ENCODE measurements at places on chromosomes 4 and X.

DNA sequence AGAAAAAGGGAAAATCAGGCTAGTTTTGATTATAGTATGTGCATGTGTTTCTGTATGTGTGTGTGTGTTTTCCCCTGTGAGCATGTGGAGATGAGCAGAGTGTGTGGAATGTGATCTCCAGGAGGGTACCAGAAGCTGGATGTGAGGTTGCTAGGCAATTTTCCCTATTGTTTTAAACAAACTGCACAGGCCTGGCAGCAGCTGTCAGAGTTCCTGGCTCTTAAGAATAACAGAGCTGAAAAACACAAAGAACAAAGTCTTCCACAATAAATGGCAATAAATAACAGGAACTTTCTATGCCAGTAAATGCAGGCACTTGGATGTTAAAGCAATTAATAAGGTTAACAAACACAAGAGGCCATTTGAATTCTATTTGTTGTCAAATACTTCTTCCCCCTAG is 344.6 kb upstream of the CTSO start:
- DNase-seq, result peak; percentile 64

GRCh38 chr4:171981185-171981584 is 168.0 kb downstream of the GALNTL6 start:
- no peak for DNase-seq

DNA sequence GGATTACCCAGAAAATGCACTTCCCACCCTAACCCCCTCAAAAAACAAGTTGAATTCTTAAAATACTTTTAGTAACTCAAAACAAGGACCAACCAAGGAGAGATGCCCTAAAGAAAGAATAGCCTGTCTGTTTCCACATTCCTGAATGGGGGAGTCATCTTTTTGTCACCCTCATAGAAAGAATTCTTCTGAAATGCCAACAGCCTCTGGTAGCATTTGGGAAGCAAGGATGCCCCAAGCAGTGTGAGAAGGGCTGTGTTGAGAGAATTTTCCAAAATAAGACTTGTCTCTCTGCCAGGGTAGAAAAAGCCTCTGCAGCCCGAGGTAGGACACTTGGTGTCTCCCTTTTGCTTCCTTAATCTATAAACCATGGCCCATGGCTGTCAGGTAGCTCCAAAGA is 173.1 kb upstream of the VCX3A start:
- DNase-seq, result no peak

DNA sequence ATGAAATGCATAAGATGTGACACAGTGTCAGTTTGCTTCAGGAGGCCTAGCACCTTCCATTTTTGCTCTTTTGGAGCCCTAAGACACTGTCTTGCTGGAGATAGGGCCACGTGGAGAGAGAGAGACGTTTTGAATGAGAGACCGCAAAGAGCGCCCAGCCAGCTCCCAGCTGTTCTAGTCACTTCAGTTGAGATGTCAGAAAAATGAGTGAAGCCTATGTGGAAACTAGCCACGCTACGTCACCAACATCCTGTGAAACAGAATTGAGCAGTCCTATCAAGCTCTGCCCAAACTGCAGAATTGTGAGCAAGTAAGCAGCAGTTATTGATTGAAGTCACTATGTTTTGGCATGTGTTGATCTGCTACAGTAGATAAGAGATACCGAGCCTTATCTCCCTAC is 13.1 kb downstream of the GPR82 start:
- DNase-seq, result no peak

DNA sequence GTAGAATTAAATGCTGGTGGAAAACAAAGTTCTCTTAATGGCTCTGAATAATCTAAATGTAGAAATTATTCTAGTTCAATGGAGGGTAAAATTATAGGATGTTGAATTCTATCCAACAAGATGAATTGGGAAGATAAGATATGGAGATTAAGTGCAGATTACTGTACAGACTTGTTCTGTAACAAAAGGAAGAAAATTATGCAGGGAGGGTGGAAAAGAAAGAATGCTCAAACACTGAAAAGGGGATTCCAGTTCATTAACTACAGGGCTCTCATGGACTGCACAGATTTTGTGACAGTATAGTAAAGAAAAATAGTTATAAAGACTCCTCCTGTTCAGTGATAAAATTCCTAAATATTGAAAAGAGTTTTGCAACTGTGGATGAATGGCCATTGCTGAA is 1794.0 kb upstream of the PCDH7 start:
- no peak for DNase-seq

DNA sequence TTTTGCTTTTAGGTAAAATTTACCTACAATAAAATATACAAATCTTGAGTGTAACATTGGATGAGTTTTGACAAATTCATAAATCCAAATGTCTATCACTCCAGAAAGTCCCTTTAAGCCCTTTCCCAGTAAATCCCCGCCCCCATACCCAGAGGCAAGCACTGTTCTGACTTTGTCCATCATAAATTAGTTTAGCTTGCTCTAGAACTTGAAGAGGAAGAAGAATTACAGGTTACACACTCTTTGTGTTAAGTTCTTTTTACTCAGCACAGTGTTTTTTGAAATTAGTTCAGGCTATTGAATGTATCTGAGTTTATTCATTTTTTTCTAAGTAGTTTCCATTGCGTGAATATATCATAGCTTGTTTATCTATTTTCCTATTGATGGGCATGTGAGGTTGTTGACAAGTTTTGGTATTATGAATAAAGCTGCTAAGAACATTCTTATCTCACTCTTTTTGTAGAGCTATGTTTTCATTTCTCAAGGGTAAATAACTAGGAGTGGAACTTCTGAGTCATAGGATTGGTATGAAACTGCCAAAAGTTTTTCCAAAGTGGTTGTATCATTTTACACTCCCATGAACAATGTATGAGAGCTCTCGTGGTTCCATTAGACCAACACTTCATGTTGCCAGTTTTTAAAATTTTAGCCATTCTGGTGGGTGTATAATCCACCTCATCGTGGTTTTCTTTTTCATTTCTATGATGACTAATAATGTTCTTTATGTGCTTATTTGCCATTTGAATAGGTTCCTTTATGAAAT is 22.4 kb upstream of the HPSE start:
- DNase-seq, result peak; percentile 93

DNA sequence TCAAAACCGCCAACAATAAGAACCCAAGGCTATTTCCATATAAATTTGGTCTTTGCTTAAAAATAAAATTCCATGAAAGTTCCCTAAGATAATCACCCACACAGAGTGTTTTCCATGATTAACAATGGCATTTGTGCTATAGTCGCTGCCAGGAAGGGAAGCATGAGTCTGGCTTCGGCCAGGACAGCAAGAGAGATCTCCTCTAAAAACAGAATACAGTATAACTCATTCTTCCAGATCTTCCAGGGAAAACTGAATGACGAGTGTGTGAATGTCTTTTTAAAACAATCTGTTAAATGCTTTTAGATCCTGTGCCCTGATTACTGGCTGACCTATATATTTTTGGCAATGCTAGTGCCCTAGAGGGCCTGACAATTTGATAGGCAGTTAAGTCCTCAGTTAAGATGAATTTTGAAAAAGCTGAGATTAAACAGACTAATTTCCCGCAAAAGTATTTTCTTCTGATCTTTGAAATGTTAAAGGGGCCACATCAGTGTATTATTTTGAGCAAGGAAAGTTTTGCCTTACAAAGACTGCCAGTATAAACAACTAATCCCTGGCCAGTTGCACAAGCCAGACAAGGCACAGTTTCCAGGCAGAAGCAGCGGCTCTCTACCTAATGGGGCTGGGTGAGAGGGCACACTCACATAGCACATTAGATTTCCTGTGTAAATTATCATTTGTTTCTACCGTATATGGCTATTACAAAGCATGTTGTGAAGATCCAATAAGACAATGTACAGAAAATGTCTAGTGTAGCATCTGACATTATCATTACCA is 127.3 kb downstream of the DCHS2 start:
- peak; percentile 43 for DNase-seq

DNA sequence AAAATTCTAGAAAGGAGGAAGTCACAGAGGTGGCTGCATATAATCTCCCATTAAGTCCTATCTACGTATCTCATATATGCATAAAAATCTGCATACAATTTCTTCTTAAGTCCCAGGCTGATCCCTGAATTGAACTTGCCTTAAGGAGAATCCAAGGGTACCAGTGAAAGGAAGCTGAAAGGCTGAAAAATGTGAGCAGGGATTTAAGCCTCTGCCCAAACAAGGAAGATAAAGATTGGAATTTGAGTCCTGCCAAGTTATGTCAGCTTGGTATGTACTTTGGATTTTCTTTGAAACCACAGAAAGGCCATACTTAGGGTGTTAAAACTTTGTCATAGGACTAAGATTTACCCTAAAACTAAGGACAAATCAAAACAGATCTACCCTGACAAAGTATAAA is 26.5 kb upstream of the GEMIN8 start:
- peak; percentile 37 for DNase-seq

DNA sequence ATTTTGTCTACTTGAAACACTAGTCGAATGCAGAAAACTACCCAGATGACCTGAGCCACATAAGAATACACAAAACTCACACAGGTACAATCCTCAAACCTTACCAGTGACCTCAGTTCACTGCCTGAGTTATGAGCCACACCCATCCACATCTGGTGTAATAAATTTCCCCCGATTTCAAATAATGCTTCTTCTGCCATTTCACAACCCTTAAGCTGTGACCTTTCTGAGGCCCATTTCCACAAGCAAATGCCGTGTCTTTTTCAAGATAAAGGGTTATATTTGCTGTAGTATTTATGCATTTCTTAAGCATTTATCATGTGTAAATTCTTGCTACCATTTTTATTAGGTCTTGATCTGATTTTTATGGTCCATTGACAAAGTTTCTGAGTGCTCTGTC is 1.8 kb upstream of the ARHGEF38 start:
- DNase-seq, result no peak

DNA sequence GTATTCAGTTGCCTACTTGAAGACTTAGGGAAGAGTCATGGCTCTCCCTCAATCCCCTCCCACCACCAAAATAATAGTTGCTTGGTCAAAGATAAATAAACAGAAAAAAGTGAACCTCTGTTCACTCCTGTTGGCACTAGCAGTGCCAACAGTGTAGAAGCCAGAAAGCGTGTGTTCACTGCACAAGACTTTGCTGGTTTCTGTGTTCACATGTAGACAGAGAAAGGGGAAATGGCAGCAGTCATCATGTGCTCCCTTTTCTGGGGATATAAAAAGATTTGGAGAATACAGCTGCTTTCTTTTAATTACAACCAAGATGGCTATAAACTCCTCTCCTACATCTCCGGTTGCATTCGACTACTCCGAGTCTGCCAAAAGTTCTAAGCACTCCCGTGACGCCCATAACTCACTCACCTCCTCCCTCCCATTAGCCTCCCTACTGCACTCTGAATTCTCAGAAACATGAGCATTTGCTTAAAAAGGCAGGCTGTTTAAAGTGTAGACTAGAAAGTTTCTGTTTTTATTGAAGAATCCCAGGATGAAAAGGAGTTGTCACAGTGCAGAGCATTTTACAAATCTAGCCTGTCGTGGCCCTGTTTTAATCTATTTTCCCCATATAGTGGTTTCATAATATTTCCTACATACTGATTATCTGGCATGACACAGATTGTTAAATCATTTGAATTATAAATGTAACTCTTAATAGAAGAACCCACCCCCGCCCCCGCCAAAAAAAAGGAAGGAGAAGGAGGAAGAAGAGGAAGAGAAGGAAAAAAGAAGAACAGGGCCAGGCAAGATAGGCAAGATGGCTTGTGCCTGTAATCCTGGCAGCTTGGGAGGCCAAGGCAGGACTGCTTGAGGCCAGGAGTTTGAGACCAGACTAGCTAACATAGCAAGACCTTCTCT is 16.7 kb downstream of the LGI2 start:
- DNase-seq, result no peak

DNA sequence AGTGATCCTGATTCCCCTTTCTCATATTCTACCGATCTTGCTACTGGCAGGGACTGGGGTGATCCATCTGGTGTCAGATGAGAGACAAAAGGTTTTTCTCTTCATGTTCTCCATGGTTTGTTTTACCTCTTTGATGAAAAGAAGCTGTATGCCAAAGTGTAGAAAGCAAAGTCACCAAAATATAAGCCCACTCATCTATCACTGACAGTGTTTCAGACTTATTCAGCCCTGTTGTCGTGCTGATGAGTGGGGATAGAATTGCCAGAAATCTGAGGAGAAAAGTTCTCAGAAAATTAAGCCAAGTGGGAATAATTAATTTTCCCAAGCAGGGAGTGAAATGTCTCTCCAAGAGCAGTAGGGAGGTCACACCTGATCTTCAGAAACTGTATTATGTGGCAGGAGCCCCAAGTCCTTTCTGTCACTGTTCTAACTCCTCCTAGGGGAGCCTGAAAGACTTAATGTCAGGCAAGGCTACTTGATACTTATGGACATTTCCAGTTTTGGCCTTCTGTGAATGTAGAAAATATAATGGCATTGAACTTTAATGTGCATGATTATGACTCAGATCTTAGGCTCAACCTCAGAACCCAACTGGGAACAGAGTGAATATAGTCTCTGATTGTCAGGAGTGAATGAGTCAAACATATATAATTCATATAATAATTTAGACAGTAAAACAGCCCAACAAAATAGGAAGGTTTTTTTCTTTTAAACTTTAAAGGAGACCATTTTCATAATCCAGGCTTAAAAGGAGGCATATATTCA is 298.1 kb downstream of the ANKRD50 start:
- DNase-seq, result peak; percentile 33

DNA sequence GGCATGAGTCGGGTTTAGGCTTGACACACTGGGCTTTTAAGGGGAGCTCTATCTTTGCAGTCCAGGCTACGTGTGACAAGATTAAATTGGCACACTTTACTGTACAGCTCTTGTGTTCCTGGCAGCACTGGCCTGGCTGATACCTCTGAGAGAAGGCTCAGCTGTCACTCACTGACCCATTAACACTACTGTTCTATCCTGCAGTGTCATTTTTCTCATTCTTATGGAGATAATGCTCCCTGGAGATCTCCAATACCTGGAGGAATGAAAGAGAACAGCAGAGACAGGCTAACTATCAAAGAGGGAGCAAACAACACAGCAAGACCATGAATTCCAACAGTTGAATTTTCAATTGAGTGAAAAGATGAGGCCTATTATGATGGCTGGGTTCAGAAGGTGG is 1.7 kb upstream of the PDHA2 start:
- no peak for DNase-seq

DNA sequence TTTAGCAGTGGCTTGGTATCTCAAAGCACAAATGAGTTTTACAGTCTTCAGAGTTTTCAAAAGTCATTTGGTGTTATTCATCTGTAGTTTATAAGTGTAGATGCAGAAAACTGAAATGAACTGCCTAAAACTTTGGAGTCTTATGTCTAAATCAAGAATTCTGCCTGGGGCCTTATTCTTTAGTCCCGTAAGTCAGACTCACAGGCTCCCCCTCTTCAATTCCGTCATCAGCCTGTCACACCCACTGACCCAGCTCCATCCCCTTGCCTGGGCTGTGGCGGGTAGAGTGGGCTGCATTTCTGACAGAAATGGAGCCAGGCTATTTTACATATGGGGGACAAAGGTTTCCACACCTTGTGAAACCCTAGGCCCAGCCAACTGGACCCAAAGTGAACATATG is 44.3 kb downstream of the TSPAN5 start:
- DNase-seq, result no peak

- DNase-seq, result no peak
These were observed 52.5 kb upstream of the TTC29 start for GRCh38 chr4:146998157-146998556.

Measured in adipocyte (in vitro differentiated cells).